ENCODE measurements at places on chromosomes 1 and 21.

- no peak for DNase-seq
Observed at GRCh38 chr21:28074676-28075075, 918.0 kb downstream of the LTN1 start.

GRCh38 chr1:205052690-205053089 is 9.7 kb downstream of the CNTN2 start:
- DNase-seq: no peak

- DNase-seq: no peak
Observed at GRCh38 chr1:46717654-46718053, 1.3 kb downstream of the EFCAB14 start.

DNA sequence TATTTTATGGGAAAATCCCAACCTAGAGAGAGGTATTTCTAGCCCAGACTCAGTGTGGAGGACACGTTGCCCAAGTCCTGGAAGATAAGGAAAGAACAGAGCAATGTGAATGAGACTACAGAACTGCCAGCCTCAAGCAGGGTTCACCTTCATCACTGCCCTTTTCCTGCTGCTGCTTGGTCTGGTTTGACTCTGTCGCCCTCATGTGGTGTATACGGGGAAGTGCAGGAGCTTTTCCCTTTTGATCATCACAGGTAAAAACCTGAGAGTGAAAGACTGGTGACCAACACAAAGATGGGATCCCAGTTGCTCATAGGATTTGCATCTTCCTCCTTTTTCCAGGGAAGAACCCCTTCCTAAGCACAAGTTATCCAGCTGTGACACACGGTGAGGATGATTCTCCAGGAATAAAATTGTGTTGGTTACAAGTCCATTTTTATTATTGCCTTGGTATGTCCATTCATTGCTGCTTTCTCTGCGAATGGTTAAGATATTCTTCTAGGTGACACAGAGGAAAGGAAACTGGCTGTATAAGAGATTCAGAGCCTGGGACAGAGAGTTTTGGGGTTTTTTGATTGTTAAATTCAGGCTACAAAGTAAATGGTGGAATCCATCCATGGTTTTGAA is 89.5 kb upstream of the CD53 start:
- DNase-seq: peak; percentile 48

- DNase-seq: no peak
Observed at GRCh38 chr1:7915826-7916500, 24.7 kb downstream of the TNFRSF9 start.

All from activated T-cell treated with anti-CD3 and anti-CD28 coated beads, Interleukin-2, amount 50 U/mL, for 48 hours (primary cell).